ENCODE measurements at places on chromosomes 4 and X.

- DNase-seq = no peak
These were observed 123.5 kb upstream of the FAT4 start for GRCh38 chr4:125191232-125191631.

DNA sequence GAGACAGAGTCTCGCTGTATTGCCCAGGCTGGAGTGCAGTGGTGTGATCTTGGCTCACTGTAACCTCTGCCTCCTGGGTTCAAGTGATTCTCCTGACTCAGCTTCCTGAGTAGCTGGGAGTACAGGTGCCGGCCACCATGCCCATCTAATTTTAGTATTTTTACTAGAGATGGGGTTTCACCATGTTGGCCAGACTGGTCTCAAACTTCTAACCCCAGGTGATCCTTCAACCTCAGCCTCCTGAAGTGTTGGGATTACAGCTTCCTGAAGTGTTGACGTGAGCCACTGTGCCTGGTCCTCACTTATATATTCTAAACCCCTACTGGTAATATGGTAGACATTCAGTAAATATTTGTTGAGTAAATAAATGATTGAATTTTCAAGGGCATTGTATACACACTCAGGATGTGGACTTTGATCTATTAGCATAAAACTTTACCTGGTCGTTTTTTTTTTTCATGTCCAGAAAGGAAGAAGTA lies 33.0 kb downstream of the MTHFD2L start:
- DNase-seq = no peak

- DNase-seq = no peak
These were observed 151.5 kb downstream of the KDM6A start for GRCh38 chrX:45024501-45024900.

GRCh38 chr4:24912252-24913118 lies at the start of gene CCDC149:
Gene CCDC149 (minus strand): TSS chr4:24913042. CDS start chr4:24912864, 178 bp downstream.
- no peak for DNase-seq

- no peak for DNase-seq
These were observed 178.4 kb upstream of the GPRIN3 start for GRCh38 chr4:89486042-89486441.

DNA sequence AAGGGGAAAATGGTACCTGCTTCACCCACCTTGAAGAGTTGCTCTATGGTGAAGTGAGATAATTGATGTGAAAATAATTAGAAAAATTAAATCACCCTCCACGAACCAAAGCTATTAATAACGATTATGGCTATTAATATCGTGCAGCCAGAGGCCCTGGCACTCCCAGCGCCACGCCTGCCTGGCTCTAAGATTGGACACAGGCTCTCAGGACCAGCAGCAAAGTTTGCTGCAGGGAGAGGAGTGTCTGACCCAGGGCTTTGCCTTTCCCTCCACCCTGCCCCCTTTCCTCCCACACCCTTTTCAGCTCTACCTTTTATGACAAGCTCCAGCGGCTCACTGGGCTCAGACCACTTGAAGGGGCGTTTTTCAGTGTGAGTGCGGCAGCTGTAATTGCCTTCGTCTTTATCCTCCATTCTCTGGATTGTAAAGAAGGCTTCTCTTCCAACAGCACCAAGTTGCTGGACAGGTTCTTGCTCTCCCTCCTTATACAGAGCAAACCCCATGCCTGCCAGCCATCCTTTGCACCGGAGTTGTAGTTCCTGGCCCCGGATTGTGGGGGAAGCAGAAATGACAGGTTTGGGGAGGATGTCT lies 11.5 kb downstream of the IGSF1 start:
- DNase-seq = no peak

GRCh38 chr4:148268835-148269234 lies 173.4 kb downstream of the NR3C2 start:
- DNase-seq = no peak

DNA sequence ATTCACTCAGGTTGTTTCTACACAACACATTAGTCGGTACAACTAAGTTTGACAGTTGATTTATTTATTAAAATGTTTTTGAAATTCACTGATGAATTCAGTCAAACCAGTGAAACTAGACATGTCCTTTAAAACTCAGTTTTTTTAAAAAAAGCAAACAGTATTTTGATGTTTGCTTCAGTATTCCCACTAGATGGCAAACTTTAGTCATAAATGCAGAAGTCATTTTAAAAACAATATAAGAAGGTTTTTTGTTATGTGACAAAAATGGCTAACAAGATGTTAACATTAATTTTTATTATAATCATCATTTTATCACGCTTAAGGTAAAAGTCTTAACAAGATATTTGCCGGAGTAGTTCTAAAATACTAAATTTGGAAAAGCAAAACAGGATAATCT lies 1337.8 kb upstream of the DIAPH2 start:
- no peak for DNase-seq

GRCh38 chr4:121484633-121485032 lies 103.8 kb upstream of the QRFPR start:
- DNase-seq = peak; percentile 28

- DNase-seq = peak; percentile 49
These were observed at the start of gene ARHGAP4 for GRCh38 chrX:153925739-153926551. Gene ARHGAP4 (minus strand): TSS chrX:153926264. CDS start chrX:153926202, 62 bp downstream.

GRCh38 chr4:39541987-39542610 lies 14.9 kb upstream of the UGDH start:
- DNase-seq = no peak

- no peak for DNase-seq
These were observed 3.2 kb upstream of the TIGD2 start for GRCh38 chr4:89108091-89108490.

GRCh38 chrX:19750783-19751467 lies 136.5 kb downstream of the SH3KBP1 start:
- no peak for DNase-seq

DNA sequence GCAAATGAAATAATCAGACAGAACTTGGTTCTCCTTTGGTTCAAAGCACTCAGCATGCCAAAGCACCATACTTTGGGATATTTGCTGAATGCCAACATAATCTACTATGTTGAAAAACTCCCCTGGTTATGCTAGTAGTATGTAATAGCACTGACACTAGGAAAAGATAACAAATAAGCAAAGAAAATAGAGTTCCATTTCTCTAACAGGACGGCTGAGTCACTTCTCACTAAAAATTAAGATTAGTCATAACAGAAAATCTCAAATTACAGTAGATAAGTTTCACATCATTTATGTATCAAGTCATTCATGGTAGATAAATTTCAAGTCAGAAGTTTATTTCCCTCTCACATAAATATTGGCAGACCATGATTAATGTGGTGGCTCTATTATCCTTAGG lies 17.9 kb downstream of the PDHA2 start:
- DNase-seq = no peak

GRCh38 chr4:54695788-54696187 lies 38.0 kb downstream of the KIT start:
- no peak for DNase-seq

- DNase-seq = peak; percentile 39
These were observed 16.9 kb downstream of the WDR1 start for GRCh38 chr4:10099499-10100325.

- no peak for DNase-seq
These were observed 2252.9 kb upstream of the AGA start for GRCh38 chr4:179695175-179695574.

- DNase-seq = no peak
These were observed 31.6 kb upstream of the HUWE1 start for GRCh38 chrX:53718073-53718472.

DNA sequence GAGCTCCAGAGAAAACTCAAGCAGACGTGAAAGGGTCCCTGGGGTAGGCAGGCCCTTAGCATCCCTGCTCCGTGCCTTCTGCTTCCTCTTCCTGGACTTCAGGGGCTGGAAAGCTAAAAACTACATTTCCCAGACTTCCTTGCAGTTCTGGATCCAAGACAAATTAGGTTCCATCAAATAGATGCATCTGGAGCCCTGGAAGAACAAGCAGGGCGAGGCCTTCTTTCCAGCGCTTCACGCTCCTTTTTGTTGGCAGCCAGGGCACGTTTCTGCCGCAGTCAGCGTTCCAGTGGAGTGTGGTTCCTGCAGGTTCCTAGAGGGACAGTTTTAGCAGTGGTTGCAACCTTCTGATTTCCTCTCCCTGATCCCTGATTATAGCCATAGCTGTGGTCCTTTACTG lies 53.6 kb upstream of the MSX1 start:
- no peak for DNase-seq

DNA sequence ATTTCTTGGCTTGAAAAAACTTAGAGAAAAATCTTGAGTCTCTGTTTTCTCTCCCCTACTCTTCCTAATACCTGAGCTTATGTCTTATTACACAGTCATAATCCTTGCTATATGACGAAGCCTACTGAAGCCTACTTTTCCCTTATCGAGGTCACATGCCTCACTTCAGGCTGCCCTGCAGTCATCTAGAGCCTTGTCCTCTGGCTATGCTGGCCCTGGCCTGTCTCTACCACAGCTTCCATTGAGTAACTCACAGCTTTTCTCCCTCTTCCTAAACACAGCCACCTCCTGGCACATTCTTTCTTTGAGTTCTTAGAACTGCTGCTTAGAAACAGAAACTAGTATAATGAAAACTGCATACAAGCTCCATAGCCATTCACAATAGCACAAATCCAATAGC lies 1698.3 kb downstream of the STIM2 start:
- no peak for DNase-seq

DNA sequence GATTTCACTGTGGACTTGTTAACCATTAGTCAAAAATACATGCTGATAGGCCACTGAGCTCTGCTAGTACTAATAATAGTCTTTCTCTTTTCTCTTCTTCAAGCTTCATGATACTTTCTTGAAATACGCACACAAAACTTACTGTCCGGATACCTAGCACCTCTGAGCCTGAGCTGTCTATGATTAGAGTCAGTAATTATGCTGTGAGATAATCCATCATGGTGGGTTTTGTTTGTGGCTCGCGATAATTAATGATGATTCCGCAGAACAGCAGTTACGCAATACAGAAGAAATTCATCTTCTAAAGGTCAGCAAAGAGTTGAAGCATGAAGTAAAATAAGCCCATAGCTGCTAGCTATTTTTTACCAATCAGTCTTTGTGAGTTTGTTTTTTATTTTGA lies 511.5 kb upstream of the GALNT7 start:
- no peak for DNase-seq
